Stomach (tissue), 19 donors: ENCODE measurements at places on chromosomes 4 and X. TPM values are rescaled to one million over a fixed set of nuclear protein-coding genes. Genes with fewer than 3 reads are reported as not detected.

DNA sequence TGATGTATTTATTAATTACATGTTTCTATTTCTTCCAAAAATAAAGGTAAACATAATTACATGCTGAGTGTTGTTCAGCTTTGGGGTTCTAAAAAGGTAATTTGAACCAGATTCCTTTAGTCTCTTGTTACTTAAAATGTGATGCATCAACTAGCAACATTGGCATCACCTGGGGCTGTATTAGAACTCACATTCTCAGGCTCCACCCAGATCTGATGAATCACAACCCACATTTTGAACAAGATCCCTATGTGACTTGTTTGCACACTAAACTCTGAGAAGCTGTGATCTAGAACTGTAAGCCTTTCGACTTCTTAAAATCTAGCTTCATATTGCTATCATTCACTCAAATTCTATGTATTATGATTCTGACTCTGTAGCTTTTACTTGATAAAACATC, 23.0 kb upstream of the HS3ST1 start:
- DNase-seq = no peak

CD38 gene
- polyA plus RNA-seq = 0.62 TPM

TLR2 gene
- polyA plus RNA-seq = 3.3 TPM

NHSL2 gene
- 0.73 TPM for polyA plus RNA-seq

DNA sequence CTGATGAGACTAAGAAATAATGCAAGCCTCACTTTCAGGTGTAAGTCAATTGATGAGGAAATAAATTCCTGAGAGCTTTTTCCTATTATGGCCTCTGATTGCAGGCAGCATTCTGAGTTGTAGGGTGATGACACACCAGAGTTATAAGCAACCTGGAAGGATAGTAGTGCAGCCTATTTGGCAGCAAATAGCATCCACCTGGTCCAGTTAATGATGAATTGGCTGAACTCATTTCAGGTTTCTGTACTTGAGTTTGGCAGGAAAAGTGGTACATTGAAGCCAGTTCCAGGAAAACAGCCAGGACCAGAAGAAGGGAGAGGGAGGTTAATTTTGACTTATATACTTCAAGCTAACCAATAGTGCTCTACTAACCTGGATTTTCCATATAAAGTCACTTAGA, 316.8 kb downstream of the NAF1 start:
- no peak for DNase-seq
